ENCODE measurements at places on chromosomes 5 and 9.

DNA sequence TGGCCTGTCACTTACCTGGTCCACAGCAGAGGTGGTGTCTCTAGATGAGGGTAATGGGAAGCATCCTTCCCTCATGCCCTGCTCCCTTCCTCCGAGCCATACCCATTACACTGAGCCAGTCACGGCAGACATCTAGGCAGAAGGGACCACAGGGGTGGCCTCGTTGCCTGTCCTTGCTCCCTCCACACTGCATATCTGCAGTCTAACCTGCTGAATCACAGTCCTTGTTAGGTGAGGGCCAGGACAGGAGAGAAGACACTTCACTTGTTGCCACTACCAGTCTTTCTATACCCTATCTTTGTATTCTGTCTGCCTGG lies 18.4 kb upstream of the SPINK4 start:
- DNase-seq = no peak

DNA sequence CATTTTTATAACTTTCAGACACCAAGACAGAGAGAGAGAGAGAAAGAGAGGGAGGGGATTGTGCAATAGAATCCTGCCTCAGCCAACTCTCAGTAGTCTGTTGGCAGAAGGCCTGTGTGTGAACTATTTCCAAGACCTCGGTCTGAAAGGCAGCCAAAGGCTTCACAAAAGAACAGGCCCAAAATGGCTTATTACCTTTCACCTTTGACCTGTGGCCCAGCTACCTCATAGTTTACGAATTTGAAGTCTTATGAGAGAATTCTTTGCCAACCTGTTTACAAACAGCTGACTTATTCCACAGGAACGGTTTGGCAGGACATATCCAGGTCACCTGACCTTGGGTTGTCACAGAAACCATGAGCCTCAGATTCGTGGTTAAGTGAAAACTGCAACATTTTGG lies 48.6 kb downstream of the NR2F1-AS1 start:
- peak; percentile 92 for DNase-seq

DNA sequence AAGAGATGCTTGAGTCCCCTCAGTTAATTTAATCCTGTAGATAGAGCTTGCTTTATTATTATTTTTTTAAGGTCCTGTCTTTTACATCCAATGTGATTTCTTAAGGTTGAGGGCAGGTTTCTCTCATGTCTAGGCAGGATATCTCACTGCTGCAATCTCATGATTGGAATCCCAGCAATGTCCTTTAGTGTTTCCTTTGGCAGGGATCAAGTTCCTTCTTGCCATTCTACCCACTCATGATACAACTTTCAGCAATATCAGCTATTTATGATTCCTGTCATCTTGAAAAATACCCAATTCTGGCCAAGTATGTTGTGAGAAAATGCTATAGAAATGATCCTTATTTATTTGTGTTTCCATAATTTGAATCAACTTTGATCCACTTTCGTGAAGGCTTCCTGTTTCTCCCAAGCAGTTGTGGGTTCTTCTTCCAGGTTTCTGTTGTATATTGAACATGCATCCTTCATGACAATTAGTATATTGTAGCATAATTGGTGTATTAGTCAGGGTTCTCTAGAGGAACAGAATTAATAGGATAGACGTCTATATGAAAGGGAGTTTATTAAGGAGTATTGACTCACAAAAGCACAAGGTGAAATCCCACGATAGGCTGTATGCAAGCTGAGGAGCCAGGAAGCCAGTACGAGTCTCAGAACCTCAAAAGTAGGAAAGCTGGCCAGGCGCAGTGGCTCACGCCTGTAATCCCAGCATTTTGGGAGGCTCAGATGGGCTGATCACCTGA lies 18.4 kb upstream of the VPS13A start:
- no peak for DNase-seq

DNA sequence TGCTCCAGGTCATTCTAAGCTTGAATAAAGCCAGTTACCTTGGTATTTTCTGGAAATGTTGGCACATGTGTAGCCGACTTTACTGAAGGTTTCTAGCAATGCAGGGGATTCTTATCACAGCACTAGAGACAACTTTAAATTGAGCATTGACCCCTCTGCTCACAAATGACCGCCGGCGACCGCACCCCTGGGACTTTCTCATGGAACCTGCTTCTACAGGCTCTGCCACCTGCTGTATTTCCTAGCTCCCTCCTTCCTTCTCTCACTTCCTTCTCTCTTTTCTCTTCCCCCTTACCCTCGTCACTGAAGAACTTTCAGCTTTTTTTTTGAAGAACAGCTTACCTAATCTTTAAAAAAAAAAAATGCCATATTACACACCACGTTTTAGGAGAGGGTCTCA lies 30.9 kb upstream of the DAB2 start:
- no peak for DNase-seq

GRCh38 chr9:33798545-33798944 lies 3.2 kb downstream of the PRSS3 start:
- DNase-seq = no peak

DNA sequence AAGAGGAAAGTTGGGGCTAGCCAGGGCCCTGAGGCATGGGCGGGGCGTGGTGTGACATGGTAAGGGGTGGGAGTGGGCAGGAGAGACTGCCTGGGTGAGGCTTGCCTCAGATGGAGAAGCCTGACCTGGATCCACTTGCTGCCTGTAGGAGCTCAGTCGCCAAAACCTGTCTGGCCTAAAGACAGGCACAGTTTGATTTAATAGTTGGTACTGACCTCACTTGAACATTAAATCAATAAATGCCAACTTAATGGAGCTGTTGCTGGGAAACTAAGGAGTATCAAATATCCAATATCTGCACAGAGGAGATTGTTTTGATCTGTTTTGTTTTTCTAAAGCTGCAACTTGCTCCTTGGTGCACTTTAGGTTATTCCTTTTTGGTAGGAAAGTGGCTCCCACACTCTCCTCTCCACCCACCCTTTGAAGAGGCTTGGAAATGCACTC lies 86.4 kb downstream of the RCL1 start:
- DNase-seq = no peak

DNA sequence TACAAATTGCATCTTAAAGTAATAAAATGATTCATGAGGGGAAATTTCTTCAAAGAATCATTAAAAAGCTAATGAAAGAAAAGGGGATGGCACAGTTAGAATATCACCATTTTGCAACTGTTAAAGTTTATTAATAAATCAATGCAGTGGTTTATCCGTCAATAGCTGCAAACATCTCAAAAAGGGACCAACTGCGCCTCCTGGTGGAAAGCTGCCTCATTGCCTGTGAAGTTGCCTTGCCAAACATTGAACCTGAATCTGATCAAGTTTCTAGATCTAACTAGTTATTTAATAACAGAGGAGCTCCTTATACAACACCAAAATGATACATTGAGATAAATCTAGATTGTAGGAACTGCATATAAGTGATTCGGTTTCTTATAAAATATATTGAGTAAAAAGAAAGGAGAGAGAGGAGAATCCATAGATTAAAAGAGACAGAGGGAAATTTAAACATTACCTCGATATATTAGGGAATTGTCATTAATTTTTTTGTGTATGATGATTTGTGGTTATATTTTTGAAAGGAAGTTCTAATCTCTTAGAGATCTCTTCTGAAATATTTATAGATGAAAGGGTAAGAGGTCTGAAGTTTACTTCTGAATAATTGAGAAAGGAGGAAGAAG lies 6.9 kb upstream of the NDUFB6 start:
- DNase-seq = peak; percentile 23

DNA sequence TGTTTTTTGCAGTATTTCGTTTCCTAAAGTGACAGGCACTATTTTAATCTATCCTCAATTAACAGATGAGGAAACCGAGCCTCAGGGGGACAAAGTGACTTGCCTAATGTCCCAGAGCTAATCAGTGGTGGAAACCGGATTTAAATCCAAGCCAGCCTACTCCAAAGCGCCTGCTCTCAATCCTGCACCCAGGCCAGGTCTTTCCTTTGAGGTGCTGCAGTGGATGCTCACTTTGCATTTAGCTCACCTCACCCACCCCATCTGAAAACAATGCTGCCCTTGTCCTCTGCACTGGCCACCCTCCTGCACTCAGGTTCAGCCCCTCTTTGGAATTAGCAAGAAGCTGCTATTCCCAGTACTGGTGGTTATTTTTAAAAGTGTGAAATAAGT lies 16.0 kb downstream of the ANGPTL2 start:
- DNase-seq = no peak

- no peak for DNase-seq
Measured at GRCh38 chr5:94276751-94277150, 341.7 kb downstream of the KIAA0825 start.

- DNase-seq = peak; percentile 81
Measured at GRCh38 chr5:55159763-55160492, at the start of gene GPX8. TSS of gene GPX8 (plus strand) at chr5:55160171. CDS start at chr5:55160193, 22 bp downstream.

DNA sequence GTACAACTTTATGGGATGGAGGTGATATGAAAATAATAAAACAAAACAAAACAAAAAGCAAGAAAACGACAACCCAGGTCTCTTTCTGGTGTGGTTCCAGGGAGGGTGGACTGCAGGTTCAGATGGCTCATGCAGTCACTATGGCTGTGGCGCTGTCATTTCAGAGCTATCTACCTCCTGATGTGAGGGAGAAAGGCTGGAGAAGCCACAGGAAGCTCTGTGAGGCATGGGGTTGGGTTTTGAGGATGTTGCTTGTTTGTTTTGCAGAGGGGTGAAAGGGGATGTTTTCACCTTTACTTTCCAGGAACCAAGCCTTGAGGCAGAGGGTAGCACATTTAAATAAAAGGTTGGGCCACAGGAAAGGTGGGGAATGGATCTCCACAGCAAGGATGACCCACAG lies 18.7 kb downstream of the NIPAL4 start:
- no peak for DNase-seq

DNA sequence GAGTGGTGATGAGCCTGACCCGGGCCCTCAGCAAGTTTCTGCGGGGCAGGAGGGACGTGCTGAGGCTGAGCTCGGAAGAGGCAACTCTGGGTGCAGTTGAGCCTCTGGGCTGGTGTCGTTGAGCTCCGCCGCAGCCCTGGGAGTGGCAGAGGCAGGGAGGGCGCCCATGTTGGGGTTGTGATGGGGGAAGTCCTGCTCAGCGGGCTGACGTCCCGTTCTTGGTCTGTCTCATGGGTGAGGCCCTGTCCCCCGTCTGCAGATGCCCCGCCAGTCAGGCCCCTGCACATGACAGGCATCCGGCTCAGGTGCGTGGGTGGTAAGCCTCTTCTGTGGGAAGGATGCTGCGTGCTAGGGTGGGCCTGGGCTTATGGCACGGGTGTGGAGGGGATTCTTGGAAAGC lies 64.3 kb downstream of the RXRA start:
- no peak for DNase-seq

DNA sequence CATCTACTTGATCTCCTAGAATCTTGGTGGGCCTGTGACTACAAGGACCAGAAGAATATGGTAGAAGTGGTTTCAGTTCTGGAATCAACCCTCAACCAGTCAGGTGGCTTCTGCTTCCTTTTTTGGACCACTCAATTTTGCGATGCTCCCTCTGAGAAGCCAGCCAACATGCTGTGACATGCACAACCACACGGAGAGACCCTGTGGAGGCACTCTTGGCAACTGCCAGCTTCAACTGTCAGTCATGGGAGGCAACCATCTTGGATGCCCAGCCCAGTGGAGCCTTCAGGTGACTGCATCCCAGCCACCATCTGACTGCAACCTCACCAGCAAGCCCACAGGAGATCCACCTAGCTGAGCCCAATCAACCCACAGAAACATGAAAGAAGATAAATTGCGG lies 137.3 kb downstream of the FAM114A2 start:
- no peak for DNase-seq

DNA sequence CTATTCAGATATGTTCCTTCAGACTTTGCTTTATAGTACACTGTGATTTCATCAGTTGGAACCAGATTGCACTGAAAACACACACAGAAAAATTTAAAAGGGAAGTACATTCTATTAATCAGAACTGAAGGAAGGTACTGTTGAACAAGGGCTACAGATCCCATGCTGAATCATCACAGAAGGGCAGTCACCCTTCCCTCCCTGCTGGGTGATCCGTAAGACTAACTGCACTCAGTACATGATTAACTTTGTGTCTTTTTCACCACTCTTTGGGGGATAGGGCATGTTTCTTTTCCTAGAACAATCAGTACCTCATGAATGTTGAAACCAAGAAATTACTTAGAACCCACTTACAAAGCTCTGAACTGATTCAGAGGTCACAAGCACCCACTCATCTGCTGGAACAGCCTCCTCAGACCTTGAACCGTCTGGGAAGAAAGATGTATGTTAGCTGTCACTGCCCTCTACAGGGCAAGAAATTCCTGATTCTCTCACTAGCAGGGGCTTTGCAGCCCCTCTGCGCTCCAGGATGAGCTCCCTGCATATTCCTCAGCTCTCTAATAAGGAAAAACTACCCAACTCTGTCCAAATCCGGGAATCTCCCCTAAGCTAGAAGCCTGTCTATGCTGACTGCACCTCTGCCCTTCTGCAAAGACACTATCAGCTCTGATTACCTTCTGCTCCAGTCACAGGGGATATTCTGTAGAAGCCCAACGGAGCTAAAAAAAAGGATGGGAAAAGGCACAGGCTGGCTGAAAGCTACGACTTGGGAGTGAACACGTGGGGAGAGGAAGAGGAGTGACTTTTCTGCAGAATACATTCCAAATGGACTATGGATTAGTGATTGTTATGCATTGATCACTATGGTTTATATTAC lies 51.0 kb downstream of the IARS1 start:
- peak; percentile 7 for DNase-seq

- DNase-seq = no peak
Measured at GRCh38 chr5:12704955-12705354, 800.7 kb upstream of the CTNND2 start.

DNA sequence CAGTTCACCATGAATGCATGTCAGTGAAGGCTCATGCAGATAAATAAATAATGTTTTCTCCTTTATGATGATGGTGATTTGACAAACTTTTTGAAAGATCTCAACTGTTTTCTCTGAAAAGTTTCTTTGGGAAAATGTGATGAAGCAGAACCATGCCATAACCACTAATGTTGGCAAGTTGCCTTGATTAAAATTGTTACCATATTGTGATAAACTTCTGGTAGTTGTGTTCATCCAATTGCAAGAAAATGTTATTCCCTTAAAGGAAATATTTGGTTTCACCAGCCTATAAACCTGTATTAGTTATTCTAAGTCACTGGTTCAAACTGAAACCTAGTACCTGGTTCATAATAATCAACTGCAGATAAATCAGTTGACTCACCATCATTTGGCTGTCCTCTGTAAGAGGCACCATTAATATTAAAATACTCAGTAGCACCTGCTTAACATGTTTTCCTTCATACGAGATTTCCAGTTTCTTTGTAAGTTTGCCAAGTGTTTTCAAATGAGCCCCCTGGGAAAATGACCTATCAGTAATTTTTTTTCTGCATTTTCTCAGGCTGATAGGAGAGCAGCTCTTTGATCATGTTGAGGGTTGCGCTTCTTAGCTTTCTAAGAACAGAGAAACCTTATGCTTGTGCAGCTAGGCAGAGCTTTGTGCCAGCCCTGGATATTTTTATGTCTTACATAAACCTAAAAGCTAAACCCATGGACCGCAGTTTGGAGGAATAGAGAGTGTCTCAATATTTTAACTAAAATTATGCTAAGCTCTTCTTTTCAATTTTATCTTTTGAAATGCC lies 88.0 kb downstream of the LURAP1L start:
- DNase-seq = no peak
